ENCODE measurements at places on chromosomes 6 and 20.

GRCh38 chr20:22861990-22862389 lies 173.1 kb upstream of the SSTR4 start:
- DNase-seq, result no peak

- DNase-seq, result no peak
Observed at GRCh38 chr6:16676978-16677377, 84.3 kb downstream of the ATXN1 start.

GRCh38 chr6:157380458-157380778 lies 572 bp upstream of the ZDHHC14 start:
- DNase-seq, result peak; percentile 29

GRCh38 chr6:159655409-159655988 lies 37.5 kb downstream of the SOD2 start:
- DNase-seq, result no peak

GRCh38 chr20:49578436-49578835 lies 10.5 kb upstream of the PTGIS start:
- DNase-seq, result no peak

- DNase-seq, result peak; percentile 57
Observed at GRCh38 chr20:24469116-24469893, at the start of gene SYNDIG1. Gene SYNDIG1 (plus strand): TSS chr20:24469629. CDS start chr20:24543098, 73,469 bp downstream.

DNA sequence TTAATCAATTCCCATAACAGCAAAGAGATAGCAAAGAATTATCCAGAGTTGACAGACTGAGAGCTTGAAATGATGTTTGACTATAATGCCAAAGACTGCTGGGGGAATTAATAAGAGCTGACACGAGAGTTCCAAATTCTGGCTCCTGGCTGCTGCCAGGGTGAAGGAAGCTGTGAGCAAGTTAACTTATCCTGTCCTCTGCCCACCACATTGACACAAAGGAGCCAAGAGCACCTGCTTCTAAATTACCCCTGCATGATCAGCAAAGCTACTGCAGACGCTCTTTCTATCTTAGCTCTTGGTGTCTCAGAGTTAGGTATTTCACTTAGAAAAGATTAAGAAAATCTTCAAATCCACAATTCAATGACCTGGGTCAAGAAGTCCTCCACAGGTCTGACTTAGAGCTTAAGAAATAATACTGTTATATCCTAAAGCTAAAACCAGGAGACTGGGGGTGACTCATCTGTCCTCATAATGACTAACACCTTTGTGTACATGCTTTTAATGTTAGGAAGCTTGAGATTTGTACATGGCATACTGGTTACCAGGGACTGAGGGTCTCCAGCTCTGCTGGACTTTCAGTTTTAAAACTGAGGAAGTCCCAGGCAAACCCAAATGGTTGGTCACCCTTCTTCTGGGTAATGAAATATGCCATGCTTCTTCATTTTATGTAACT lies 13.2 kb upstream of the FRK start:
- DNase-seq, result no peak

GRCh38 chr6:148269386-148269785 lies 73.3 kb upstream of the SASH1 start:
- no peak for DNase-seq

- DNase-seq, result no peak
Observed at GRCh38 chr20:4170621-4171537, 155.5 kb upstream of the RNF24 start.

DNA sequence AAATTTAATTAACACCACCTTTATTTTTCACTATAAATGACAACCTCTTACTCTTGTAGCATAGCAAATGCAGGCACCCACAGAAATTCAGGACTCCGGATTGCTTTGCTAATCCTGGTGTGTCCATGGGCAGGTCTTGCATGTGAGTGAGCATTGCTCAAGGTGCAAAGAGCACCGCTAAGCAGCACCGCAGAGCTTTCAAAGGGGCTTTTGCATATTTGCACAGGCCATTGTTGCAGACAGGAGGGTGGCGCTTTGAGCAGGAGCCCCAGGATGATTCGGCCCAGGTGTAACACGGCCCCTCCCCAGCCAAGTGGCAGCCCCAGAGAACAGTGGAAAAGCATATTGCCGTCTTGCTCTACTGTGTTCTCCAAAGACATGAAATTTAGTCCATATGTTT lies 293.2 kb downstream of the NRN1 start:
- DNase-seq, result no peak

- no peak for DNase-seq
Observed at GRCh38 chr6:154625721-154626120, 107.5 kb upstream of the SCAF8 start.

GRCh38 chr20:15642109-15642508 lies 931.1 kb downstream of the KIF16B start:
- no peak for DNase-seq

DNA sequence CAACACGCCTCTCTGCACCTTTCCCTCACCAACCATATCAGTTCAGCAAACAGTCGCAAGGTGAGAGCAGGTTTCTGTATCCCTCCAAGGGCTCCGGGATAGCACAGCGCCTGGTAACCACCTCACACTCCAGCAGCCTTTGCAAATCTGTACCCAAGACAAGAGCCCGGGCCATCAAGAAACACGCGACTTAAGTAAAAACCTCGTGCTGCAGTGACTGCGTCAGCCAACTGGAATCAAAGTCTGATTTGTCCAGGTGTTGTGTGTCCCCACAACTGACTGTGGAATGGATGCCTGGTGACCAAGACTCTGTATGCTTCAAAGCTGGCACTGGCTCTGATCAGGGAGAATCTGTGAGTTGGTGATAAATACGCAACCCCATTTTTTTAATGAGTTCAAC lies 74.1 kb downstream of the NINL start:
- no peak for DNase-seq

Data from neuronal stem cell (in vitro differentiated cells).